ENCODE measurements at places on chromosomes 11 and 22. TPM values are rescaled to one million over a fixed set of nuclear protein-coding genes. Genes with fewer than 3 reads are reported as not detected.

DNA sequence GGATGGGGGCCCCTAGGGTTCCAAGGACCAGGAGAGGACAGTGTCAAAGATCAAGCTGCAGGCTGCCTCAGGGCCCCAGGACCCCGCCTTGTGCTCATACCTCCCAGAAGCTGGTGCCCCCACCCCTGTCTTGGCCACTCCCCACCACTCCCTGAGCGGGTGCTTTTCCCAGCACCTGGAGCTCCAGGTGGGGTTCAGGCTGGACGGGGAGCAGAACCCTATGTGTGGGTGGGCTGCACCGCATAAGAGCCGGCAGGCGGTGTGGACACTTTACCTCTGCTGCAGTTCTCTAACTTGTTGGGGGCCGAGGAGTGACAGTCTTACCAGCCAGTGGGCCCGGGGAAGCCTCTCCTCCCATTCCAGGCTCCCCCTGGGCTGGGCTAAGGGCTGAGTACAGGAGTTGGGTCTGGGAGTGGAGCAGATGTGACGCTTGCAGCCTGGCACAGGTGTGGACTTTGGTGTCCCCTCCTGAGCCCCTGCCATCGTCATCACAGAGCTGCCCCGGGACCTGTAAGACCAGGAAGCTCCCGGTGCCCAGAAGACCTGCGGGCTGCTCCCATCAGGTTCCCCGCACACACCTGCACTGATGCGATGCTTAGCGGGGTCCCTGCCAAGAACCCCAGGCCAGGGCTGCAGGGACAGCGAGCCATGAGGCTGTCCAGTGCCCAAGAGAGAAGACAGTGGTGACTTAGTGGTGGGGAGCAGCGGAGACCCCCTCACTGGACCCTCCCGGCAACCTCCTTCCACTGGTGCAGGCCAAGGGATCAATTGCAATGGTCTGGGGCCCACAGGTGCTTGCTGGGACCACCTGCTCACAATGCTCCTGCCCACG, 674.5 kb downstream of the BRD1 start:
- no peak for DNase-seq

- DNase-seq, result no peak
Measured at GRCh38 chr11:64675450-64676260, 47.3 kb downstream of the NRXN2 start.

DNA sequence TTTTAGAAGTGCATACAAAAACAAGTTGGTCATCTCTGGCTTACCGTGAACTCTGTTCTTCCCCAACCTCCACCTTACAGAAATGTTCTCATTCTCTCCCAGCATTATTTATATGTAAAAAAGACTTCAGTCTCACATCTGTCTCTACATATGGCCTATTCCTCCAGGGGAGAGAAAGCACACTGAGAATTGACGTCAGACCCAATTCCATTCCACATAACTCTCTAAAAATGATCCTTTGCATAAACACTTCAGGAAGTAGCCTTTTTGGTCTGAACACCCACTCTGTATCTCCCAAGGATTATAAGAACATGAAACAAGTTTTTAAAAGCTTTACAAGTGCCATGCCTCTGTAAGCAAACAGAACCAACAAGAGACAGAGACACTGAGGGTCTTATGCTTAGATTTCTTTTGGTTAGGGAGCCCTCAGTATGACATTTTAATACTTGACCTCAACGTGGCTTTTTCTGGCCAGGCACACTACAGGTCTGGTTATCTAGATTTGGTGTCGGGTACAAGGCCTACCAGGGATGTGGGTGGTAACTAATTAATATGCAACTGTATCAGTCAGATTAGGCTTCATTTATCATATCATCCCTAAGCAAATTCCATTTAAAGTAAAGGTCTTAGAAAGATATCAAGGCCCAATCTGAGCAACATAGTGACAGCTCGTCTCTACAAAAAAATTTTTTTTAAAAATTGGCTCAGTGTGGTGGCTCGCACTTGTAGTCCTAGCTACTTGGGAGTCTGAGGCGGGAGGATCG, 48.5 kb upstream of the PPP2R1B start:
- no peak for DNase-seq

DNA sequence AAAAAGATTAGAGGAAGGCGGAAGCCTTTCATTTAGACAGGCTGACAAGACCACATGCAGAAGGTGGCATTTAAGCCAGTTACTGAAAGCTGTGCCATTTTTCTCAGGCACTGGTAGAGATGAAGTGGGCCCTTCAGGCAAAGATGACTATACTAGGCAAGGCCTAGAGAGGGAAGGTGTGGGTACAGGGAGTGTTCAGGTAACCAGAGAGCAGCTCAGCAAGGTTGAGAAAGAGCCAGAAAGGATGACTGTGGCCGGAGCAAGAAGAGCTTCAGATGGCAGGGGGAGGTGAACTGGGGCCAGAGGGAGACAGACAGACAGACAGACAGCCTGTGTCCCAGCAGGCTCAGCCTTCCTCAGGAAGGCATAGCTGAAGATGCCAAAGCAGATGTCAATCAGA, 88.1 kb upstream of the NARS2 start:
- DNase-seq, result no peak

- no peak for DNase-seq
Measured at GRCh38 chr11:92225568-92226330, 1.1 kb downstream of the FAT3 start.

Gene LSP1
- 102 TPM for total RNA-seq

Gene FAM111B
- 47.6 TPM for total RNA-seq

All from activated naive CD4-positive, alpha-beta T cell treated with anti-CD3 and anti-CD28 coated beads, Interleukin-2, amount 50 U/mL, for 72 hours (primary cell).